HuH-7.5 (cell line): ENCODE measurements at places on chromosomes 12 and 14.

DNA sequence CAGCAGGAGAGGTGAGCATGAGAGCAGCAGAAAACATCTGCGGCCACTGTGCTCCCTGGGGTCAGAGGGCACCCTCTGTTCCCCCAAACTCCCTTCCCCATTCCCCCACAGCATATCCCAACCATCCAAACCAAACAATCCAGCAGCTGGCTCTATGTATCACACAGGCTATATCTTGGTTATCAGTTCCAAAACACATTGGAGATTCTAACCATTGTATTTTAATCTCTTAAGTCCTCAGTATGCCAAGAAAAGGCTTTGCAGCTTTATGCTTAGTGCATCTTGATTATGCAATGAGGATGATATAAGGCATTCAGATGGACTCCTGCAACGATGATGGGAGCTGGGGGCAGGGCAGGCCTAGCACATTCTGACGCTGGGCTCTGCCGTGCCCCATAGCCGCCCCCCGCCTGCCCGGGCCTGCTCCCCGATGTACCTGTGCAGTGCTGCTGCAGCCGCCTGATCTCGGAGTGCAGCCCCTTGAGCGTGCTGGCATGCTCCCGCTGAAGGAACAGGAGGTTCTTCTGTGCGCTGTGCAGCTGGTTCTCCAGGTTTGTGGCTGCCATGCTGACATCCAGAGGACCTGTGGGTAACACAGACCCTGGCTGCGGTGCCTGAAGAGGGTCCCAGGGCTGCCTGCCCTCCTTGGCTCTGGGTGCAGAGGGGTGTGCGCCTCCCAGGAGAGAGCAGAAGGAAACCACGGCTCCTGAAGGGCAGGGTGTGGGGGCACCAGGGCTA lies 29.6 kb downstream of the CCDC92 start:
- DNase-seq, result no peak

- peak; percentile 12 for DNase-seq
Measured at GRCh38 chr14:92105073-92105892, 1.1 kb downstream of the ATXN3 start.

- DNase-seq, result no peak
Measured at GRCh38 chr12:24902511-24903328, 46.2 kb downstream of the BCAT1 start.

- DNase-seq, result no peak
Measured at GRCh38 chr12:89185889-89186288, 166.4 kb downstream of the DUSP6 start.

DNA sequence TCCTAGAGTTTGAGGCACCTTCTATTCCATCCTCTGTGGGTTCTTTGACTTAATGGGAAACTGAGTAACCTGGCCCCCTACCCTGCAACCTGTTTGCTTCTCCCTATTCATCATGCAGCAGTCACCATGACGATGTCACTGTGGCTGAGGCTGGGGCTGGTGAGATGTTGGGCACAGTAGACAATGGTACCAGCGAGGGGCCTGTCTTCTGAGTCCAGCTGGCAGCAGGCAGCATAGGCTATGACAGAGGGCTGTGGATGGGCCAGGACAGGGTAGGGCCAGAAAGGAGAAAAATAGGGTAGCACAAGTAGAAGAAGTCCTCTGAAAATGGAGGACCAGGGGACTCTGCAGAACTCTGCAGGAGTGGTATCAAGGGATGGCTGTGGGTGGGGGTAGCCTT lies 2.0 kb downstream of the CIROP start:
- DNase-seq, result no peak

DNA sequence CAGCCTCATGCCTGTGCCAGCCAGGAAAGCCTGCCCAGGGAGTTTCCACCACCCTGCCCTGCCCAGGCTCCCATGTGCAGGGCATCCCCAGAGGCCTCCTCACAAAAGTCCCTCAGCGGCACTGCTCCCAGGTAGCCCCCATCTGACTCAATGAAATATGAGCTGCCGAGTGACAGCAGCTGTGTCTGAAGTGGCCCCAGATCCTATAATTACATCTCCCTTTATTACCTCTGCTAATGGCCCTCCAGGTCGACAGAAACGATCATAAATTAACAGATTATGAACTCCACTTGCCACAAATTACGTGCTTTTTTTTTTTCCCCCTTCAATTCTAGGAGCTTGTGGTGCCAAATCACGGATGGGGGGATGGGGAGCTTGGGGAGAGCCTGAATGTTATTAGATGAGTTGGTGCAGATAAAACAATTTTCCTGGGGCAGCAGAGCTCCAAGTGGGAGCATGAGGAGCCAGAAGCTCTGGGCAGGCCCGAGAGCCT lies 110.4 kb downstream of the ESRRB start:
- DNase-seq, result no peak

GRCh38 chr12:131684015-131684725 lies 26.7 kb upstream of the SFSWAP start:
- DNase-seq, result no peak

DNA sequence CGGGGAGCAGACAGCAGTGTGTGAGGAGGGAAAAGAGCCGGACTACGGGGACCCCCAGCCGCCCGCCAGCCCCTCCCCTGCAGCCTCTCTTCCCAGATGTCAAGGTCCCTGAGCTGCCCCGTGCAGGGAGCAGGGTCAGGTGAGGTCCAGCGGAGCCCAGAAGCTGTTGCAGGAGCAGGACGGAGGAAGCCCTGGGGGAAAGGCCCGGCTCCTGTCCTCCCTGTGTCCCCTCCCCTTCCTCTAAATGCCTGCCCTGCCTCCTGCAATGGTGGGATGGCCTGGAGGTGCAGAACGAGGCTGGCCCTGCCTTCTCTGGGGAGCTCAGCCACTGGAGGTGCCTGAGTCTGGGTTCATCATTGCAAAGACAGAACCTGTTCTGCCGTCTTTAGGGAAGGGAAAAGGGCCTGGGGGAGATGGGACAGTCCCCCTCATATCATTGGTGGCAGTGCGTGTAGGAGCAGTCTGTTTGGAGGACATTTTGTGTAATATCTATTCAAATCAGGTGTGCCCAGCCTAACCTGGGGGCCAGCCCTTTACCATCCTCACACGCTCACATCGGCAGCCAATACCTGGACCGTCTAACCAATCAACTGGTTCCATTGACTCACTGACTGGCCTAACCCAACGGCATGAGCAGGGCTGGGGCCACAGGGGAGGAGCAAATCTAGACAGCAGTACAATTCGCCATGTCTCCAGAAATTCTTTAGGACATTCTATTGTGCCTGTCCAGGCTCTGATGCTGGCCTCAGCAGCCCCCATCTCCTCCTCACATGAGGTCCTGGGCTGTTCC lies 364.1 kb upstream of the SFSWAP start:
- no peak for DNase-seq

GRCh38 chr14:73771848-73772638 lies 57.9 kb upstream of the PNMA1 start:
- DNase-seq, result peak; percentile 61

DNA sequence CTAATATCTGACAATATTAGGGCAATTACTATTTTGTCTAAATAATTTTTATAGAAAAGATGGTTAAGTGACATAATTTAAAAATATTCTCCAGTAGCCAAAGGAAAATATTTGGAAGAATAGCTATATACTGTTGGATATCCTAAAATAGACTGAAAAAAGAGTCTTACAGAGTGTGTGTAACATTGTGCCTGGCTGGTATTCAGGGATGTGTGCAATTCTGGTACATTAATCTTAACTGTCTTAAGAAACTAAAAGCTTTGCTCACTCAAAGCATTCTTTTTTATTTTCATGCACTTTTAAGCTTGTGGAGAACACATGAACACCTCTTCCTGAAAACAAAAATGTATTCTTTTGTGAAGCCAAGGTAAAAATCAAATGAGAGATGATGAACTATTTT lies 10.1 kb upstream of the NR2C1 start:
- no peak for DNase-seq

DNA sequence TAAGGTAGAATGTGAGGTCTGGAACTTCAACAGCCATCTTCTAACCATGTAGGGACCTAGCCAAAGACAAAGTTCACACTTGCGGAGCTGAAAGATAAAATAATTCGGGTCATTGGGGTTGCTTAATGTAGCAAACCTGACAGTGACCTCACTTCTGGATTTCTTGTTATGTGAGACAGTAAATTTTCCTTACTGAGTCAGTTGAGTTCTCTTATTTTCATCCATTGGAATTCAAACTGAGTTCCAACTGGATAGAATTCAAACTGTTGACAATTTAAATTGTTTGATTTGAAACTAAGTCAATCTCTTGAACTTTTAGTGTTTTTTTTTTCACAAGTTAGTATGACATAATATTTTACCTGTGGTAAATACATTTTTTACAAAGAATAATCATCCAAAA lies 406.5 kb downstream of the ADAMTS20 start:
- DNase-seq, result no peak

- DNase-seq, result no peak
Measured at GRCh38 chr12:109760031-109760929, 46.7 kb downstream of the FAM222A start.

DNA sequence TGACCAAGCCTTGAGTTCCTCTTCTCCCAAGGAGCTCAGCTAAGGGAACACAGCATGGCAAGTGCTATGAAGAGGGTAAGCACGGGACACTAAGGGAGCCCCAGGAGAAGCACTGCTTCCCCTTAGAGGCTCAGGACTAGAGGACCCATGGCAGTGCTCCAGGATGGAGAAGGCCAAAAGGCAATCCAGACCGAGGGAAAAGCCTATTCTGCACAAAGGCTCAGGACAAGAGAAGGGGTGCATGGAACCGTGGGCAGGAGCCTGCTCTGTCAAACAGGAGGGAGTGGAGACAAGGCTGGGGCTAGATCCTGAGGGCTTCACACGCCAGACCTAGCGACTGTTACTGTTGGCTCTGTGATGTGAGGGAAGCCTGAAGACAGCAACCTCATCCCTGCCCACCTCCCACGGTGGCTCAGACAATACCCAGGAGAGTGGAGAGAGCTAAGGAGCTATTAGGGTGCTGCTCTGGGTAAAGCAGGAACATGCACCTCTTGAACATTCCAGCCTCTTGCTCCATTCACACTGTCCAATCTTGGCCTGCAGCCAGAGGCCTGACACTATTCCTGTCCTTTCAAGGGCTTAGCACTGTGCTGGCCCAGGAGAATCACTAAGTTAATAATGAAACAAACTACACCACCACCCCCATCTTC lies 24.2 kb downstream of the OTUB2 start:
- no peak for DNase-seq

GRCh38 chr14:88424573-88424972 lies 39.1 kb downstream of the SPATA7 start:
- no peak for DNase-seq

GRCh38 chr12:93317227-93317626 lies 60.5 kb upstream of the NUDT4 start:
- DNase-seq, result no peak

- DNase-seq, result no peak
Measured at GRCh38 chr12:122948605-122949004, 17.7 kb downstream of the ABCB9 start.

- no peak for DNase-seq
Measured at GRCh38 chr12:85301051-85301450, 21.0 kb downstream of the ALX1 start.

GRCh38 chr14:104891664-104892530 lies 26.8 kb downstream of the CEP170B start:
- DNase-seq, result no peak

GRCh38 chr14:89256951-89257350 lies 160.1 kb downstream of the FOXN3 start:
- no peak for DNase-seq

DNA sequence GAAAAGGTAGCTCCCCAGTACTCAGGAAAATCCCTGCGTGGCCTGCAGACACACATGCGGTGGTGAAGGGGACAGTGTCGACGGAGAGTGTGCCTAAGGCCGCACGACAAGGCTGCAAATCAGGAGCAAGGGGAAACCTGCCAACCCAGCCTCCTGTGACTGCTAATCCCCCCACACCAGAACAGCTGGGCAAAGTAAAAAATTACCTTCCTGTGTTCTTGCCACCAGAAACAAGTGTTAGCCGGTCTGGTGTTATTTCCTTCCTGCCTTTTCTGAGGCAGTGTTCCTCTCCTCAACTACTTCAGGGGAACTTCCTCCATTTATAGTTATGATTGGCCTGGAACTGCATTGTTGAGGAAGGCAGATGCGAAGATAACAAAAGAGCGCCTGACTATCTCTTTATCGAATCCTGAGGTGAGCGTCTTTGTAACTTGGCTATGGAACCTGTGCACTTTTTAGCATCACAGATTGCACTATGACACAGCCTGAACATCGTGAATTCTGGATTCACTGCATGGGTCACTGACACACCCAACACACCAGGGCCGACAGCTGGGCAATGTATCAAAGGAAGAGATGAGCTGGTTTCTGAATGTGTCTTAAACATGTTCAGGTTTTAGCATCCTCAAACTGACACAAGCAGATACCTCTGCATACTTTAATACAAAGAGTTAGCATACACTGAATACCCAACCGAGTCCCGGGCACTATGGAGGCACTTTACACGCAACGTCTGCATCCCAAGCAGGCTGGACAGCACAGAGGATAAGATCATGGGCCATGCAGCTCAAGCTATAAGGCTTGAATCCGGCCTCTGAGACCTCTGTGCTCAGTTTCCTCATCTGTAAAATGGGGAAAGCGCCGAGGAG lies 28.9 kb downstream of the SLC15A4 start:
- no peak for DNase-seq

GRCh38 chr12:109517619-109518018 lies 40.2 kb downstream of the UBE3B start:
- no peak for DNase-seq

DNA sequence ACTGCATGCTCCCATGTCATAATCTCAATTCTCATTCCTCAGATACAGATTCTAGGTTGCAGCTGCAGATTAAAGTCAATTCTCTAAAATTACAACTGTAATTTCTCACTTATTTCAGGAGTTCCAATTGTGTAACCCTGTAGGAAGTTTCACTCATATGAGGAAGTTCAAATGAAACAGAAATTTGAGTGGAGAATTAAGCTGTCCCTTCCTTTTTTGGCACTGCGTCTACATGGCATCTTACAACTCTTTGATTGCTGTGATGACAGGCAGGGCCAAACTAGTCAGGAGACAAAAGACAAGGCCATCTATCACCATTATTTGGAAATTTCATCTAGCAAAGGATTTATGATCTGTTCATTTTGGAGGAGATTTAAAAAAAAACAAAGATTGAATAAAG lies 13.3 kb upstream of the GRIP1 start:
- DNase-seq, result no peak

- DNase-seq, result no peak
Measured at GRCh38 chr12:95114766-95115405, 41.5 kb upstream of the NR2C1 start.

GRCh38 chr14:54676812-54677708 lies 110.1 kb downstream of the SAMD4A start:
- no peak for DNase-seq

DNA sequence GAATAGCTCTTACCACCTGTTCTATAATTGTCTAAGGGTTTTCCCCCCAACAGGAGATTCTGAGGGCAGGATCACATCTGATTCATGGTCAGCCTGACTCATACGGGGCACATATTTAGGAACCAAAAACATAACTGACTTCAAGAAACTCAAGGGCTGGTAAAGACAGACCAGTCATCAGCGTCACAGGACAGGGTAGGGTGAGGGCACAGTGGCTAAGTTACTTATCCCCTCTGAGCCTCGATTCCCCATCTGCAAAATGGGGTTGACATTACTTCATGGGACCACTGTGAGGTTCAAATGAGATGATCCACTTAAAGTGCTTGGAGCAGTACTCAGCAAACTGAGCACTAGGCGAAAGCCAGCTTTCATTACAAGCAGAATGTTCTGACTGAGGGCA lies 606 bp downstream of the CINP start:
- no peak for DNase-seq

- no peak for DNase-seq
Measured at GRCh38 chr12:62910549-62911169, 24.3 kb downstream of the PPM1H start.
